ELR (cell line): ENCODE measurements at places on chromosomes 5 and 9.
A peak's percentile ranks its signal among the peaks of the same experiment; 100 is the strongest.

GRCh38 chr5:80738466-80738865 lies 83.7 kb upstream of the DHFR start:
- DNase-seq = no peak

DNA sequence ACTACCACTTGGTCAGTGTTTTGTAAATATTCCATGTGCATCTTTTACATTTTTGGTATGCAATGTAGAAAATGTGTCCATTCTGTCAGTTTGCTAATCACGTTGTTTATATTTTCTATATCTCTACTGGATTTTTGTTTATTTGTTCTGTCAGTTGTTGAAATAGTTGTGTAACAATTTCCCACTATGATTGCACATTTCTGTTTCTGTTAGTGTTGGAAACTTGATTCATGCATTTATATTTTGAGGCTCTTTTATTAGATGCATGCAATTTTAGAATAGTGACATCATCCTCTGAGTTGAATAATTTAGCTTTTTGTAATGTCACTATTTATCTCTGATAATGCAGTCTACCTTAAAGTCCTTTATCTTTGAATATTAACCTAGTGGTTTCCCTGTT lies 25.8 kb upstream of the LECT2 start:
- no peak for DNase-seq

DNA sequence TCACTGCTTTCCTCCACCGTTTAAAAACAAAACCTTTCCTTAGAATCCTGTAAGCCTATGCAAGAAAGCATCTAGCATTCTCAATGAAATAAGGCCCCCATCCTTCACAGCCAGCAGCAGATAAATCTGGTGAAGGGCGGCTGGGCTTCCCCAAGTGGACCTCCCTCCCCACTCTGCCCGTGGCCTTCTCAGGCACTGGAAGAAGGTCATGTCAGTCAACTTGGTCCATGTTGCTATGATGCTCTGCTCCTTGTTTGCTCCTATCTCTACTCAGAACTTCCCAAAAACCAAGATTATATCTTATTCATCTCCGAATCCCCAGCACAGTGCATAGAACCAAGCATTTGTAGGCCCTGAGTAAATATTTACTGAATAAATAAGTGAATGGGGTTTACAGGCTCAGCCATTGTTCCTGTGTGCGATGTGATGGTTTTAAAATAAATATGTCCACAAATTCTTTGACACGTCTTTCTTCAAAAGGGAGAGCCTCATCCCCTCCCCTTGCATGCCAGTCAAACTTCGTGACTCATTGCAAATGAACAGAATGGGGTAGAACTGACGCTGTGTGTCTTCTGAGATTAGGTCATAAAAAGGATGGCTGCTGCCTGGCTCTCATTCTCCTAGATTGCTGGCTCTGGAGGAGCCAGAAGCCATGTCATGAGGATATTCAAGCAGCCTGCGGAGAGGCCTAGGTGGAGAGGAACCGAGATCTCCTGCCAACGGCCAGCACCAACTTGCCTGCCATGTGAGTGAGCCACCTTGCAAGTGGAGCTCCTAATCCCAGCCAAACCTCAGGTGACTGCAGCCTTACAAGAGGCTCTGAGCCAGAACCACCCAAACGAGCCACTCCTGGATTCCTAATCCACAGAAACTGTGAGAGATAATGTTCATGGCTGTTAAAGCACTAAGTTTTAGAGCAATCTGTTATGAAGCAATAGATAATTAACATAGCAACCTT lies 70.5 kb downstream of the MED27 start:
- DNase-seq = peak; percentile 68

DNA sequence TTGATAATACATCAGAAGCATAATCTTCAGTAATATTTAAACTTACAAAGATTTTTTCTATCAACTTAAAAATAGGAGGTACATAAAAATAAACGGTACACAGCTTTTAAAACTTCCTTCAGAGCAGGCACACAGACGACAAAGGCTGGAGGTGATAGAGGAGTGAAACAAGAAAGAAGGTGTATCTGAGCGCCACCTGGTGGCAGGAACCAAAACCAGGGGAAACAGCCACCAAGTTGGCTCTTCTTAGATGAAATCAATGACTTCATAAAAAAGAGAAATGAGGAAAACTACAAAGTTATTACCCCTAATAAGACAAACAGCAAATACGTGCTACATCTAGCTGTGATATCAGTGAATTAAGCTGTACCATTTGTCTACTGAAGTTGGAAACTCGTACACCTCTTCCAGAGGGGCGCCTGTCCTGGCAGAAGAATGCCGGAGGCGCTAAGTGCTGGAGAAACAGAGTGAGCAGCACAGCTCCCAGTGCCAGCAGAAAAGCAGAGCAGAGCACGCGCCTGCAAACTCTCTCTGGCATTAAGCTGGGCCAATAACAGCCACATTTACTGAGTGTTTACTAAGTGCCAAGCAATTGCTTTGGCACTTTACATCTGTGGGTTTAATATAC lies 85.9 kb downstream of the SETX start:
- DNase-seq = peak; percentile 71

- peak; percentile 15 for DNase-seq
These were observed 544.4 kb downstream of the EFNA5 start for GRCh38 chr5:107126341-107126740.

DNA sequence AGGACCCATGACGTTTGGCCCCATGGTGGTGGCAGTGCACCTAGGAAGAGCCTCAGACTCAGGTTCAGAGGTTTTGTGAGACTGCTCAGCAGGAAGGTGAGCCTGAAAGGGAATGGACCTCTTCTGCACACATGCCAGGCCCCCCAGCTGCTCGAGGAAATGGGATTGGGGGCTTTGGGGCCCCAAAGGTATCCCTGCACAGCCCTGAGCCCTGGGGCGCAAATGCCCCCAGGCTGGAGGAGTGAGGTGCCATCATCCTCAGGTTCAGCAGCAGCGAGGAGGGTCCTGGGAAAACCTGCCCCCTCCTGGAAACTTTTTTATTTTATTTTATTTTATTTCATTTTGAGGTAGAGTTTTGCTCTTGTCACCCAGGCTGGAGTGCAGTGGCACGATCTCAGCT lies 171.8 kb upstream of the MVB12B start:
- DNase-seq = no peak

GRCh38 chr5:135505973-135506372 lies 29.8 kb downstream of the NEUROG1 start:
- no peak for DNase-seq

GRCh38 chr5:113380807-113381326 lies 53.9 kb downstream of the TSSK1B start:
- no peak for DNase-seq

GRCh38 chr5:149941795-149942194 lies 2.8 kb downstream of the PDE6A start:
- no peak for DNase-seq

- no peak for DNase-seq
These were observed 87.1 kb downstream of the AMBP start for GRCh38 chr9:113990975-113991471.

GRCh38 chr9:89926691-89927220 lies 321.9 kb downstream of the GADD45G start:
- DNase-seq = no peak

- no peak for DNase-seq
These were observed 10.4 kb upstream of the F2R start for GRCh38 chr5:76705574-76705973.

- DNase-seq = no peak
These were observed 44.2 kb downstream of the KIAA1958 start for GRCh38 chr9:112530751-112531205.

GRCh38 chr5:137695651-137696428 lies 40.0 kb downstream of the KLHL3 start:
- no peak for DNase-seq

- DNase-seq = no peak
These were observed 4.4 kb upstream of the FER start for GRCh38 chr5:108743319-108743718.

- DNase-seq = peak; percentile 99
These were observed 55.9 kb upstream of the STXBP1 start for GRCh38 chr9:127555840-127556820.

- DNase-seq = no peak
These were observed 1336.1 kb upstream of the CDH9 start for GRCh38 chr5:28374492-28374967.

- DNase-seq = peak; percentile 61
These were observed 61.7 kb downstream of the HSPA4 start for GRCh38 chr5:133113331-133114061.
